Urinary bladder (tissue), 4 donors: ENCODE measurements at places on chromosomes 2 and 18.

- no peak for DNase-seq
These were observed 9.9 kb upstream of the GAREM2 start for GRCh38 chr2:26162963-26163362.

- DNase-seq, result no peak
These were observed 56.0 kb downstream of the DCDC2C start for GRCh38 chr2:3759331-3759730.

DNA sequence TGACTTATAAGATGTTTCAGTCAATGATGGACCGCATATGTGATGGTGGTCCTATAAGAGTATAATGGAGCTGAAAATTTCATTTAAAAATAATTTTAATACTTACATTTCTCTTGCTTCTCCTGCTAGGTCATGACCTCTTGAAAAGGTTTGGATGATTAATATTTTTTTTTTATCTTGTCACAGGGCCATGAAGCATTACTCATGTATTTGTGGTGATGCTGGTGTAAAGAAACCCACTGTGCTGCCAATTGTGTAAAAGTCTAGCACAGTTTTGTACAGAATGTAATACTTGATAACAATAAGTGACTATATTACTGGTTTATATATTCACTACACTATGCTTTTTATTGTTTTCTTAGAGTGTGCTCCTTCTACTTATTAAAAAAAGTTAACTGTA lies 124.2 kb upstream of the CELF4 start:
- DNase-seq, result no peak

DNA sequence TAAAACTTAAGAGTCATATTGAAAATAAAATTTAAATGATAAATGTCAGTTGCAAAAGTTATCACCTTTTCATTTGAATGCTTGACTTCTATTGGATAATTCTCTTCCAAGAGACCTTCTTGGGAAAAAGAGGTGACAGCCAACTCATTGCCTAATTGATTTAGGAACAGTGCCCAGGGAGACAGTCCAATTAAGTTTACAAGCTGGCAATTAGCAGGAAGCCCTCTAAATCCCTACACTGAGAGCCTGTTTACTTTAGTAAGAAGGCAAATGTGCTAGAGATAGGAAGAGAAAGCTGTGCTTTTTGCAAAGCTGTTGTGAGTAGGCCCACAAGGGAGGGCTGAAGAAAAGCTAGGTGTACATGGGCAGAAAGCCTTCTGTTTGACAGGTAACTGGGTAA lies 189.1 kb downstream of the WDPCP start:
- no peak for DNase-seq

DNA sequence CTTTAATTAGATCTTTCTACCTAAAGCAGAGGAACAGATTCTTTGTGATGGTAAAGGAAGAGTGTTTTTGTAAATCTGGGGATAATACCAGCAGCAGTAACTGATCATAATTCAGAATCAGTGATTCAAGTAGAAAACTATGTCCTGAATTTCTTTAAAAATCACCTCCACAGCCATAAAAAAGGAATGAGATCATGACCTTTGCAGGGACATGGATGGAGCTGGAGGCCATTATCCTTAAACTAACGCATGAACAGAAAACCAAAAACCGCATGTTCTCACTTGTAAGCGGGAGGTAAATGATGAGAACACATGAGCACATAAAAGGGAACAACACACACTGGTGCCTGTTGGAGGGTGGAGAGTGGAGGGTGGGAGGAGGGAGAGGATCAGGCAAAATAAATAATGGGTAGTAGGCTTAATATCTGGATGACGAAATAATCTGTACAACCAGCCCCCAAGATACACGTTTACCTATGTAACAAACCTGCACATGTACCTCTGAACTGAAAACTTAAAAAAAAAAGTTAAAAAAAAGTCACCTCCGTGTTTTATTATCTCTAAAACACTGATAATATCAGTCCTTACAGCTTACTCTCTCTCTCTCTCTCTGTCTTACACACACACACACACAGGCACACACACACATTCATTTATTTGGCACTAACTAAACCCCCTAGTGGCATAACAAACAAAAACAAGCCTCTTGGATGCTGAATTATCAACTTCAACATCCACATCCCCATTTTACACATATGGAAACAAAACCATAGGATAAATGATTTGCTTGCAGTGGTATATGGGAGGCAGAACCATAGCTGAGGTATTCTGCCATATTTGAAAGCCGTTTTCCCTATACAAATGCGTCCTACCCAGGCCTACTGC lies 1.4 kb downstream of the TM4SF20 start:
- DNase-seq, result no peak

- no peak for DNase-seq
These were observed 129.5 kb downstream of the PAX3 start for GRCh38 chr2:222169346-222169745.

- DNase-seq, result no peak
These were observed 15.2 kb downstream of the INPP5D start for GRCh38 chr2:233075141-233075965.

DNA sequence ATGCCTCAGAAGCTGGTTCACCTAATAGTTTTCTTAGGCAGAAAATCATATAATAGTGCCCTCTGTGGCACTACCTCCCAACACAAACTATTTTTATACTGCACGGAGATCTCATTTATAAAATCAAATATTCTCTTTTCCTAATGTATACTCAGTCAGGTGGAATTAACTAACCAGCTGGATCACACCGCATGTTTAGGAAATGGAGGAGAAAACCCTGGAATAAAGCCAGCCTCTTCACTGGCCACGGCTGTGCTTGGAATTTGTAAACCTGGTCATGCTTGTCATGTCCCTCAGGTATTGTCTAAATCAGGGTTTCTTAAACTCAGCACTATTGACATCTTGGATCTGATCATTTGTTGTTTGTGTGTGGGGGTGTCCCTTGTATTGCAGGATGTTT lies 85.6 kb downstream of the DOCK10 start:
- no peak for DNase-seq

- DNase-seq, result no peak
These were observed 221.3 kb downstream of the FHOD3 start for GRCh38 chr18:36518839-36519238.

GRCh38 chr2:10862330-10862729 lies 49.4 kb upstream of the KCNF1 start:
- DNase-seq, result no peak
